ENCODE measurements at places on chromosomes 5 and 9.

DNA sequence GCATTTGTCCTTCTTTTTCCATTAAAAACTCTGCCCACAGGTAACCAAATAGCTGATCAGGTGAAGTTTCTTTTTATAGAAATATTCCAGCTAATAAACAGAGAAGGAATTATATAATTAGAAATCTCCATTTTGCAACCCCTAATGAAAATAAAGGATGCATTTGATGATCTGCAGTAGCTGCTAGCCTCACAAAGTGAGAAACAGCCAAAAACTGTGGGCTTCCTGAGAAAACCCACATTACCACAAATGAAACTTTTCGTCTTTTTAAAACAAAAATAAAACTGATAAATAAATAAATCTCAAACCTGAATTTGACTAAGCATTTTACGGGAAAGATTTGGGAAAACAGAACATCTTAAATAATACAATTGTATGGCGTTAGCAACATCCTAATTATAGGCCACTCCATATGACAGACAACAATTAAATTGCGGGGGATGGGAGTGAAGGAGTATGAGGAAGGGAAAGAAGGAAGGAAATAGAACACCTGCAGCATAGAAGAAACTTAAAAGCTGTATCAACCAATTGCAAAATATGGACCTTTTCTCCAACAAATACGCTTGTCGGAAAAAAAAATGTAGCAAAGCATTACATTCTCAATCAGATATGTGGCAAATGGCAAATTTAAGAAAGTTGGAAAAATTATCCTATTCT, 283.0 kb upstream of the ITGA1 start:
- no peak for DNase-seq

GRCh38 chr9:133534346-133535291, at the start of gene ADAMTSL2:
TSS of gene ADAMTSL2 (plus strand) at chr9:133534704. CDS start at chr9:133536713, 2,009 bp downstream.
- DNase-seq = no peak

GRCh38 chr5:5494489-5495402, 72.3 kb downstream of the ICE1 start:
- peak; percentile 77 for DNase-seq

GRCh38 chr9:20684875-20685696, 1.0 kb downstream of the FOCAD start:
- no peak for DNase-seq

DNA sequence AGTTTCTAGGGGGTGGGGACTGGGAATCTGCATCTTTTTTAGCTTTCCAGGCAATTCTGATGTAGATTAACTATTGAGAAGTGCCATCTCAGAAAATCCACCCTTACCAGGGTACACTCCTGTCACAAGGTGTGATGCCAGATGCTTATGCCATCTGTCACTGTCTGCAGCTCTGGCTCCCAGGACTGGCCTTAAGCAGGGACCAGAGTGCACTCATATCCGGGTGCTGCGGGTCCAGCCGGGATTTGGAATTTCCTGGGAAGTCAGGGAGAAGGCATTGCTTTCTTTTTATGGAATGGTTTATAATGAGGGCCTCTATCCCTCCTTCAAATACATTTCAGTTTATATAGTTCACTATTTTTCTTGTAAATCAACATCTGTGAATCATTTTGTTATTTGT, 92.6 kb downstream of the TMEM174 start:
- DNase-seq = no peak

DNA sequence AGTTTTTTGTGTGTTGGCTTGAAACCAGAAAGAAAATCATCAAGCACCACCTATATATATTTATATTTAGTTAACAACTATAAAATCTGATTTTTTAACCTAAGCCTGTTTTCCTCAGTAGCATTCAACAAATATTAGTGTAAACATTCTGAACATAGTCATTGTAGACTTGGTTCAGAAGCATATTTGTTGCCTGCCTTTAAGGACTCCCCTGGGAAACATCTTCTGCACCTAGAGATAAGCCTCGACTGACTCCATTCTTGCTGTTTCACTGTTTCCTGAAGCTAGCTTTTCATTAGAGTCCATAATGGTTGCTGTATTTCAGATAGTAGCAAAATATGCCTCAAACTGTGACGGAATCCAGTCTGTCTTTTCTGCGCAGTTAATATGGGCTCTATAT, 123.5 kb downstream of the TRIO start:
- DNase-seq = no peak

- peak; percentile 68 for DNase-seq
Measured at GRCh38 chr9:113340011-113340699, at the start of gene WDR31. TSS of gene WDR31 (minus strand) at chr9:113340275. CDS start at chr9:113332022, 8,253 bp downstream.

GRCh38 chr9:93945400-93946337, 9.5 kb downstream of the BARX1 start:
- DNase-seq = no peak

GRCh38 chr5:106974272-106974671, 696.5 kb downstream of the EFNA5 start:
- DNase-seq = no peak

DNA sequence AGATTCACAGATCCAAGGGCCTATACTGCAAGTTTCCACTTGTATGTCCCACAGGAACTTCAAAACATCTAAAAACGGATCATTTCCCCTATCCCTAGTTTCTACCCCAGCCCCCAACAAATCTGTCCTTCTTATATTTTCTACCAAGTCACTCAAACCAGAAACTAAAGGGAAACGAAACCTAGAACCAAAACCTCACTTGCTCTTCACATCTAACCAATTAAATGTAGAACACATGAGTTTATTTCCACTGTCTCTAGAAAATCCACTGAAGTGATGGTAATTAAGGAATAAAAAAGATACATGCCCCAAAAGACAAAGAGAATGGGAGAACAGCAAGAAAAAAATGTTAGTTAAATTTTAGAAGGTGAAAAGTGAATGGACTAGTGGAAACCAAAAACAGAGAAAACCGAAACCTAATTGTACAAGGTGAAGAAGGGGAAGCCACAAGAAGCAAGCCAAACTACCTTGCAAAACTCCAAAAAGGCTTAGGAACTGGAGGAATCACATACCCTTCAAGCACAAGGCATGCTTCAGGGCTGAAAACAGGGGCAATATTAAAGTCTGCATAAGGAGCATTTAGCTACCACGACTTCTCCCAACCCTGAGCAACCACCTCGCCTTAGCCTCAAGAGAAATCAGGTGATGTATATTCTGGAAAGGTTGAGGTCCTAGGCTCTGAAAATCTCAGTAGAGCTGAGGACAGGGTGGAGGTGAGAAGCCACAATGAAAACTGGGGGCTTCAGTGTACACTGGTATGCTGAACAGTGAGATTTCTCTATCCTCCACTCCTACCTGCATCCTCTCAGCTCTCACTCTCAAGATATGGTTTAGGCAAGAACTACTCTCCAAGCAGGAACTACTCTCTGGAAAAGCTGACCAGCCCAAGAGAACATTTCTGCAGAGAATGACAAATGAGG, 11.1 kb downstream of the SMU1 start:
- DNase-seq = no peak

DNA sequence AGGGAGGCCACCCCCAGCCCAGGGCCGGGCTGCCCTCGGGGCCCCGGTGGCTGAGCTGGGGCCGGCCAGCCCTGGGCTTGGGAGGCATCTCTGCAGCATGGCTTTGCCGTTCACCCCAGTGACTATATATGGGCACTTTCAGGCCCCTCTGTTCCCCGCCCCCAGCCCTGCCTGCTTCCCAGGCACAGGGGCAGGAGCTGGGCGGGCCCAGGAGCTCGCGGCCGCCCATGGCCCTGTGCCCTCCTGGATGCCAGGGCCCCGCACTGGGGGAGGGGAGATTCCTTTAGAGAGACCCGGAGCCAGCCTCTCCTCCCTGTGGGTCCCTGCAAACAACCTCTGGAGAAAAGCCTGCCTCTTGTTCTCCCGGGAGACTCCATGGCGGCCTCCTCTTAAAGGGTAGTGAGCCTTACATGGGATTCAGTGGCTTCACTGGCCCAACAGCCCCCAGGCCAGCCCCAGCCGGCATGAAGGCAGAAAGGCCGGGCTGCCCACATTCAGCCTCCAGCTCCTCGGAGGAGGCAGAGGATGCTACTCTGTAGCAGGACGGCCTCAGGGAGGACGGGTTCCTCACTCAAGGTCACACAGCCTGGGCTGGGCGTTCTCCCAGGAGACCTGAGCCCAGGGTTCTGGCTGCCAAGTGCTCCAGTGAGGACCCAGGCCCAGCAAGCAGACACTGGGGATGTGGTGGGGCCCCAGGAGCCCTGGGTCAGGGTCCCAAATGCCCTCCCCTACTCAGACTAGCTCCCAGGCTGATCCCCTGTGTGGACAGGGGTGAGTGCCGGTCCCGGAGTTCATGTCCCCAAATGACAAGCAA, 4.1 kb downstream of the NACC2 start:
- no peak for DNase-seq

DNA sequence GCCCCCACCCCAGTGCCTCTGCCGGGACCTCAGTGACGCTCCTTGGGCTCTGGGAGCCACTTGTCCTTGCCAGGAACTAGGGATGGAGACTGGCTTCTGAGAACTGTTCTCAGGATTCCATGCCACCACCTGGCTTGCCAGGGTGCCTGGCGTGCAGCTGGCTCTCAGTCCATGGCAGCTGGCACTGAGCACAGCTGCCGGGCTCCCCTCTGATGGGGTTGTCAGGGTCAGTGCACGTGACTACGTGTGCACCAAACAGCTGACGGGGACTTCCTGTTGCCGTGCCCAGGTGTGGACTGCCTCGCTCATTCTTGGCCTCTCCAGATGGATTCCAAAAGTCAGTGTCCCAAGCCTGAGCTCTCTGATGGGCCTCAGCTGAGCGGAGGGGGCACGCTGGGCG, 9.4 kb downstream of the KCNT1 start:
- no peak for DNase-seq

DNA sequence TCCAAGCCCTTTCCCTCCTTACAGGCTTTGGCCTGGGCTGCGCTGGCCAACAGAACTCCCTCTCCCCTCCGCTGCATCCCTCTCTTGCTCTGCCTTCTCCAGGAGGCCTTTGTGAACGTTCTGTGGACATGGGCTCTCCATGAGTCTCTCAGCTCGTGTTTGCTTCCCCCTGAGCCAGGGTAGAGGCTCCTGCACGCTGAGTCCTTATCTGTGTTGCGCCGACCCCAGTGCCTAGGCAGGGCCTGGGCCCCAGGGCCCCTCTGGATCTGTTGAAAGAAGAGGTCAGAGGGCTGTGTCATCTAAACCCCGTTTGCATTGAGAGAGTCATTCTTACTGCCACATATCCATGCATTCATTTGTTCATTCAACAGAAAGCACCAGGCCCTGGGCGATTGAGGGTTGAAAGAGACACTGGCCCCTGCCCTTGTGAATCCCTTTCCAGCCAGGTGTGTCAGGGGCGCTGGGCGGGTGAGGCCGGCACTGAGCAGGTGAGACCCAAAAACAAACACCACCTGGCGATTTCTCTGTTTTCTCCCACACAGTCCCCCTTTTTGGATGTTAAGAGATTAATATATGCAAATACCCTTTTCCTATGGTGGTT, 111.2 kb upstream of the IER5L start:
- DNase-seq = no peak

DNA sequence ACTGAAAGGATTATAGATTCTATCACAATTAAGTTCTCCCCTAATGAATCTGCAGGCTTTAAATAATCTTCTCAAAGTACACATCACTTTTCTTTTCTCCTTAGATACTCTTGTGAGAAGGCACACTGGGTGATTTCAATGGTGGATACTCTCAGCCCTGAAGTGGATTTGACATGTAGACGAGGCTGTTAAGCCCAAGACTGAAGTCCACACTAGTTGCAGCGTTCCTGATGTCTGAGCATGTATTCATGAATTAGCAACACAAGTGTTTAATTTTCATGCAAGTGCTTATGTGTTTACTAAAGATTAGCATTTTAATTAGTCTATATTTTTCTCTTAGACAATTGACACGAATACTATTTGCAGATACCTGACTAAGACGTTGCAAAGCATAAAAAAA, 218.9 kb downstream of the TMEM161B start:
- DNase-seq = no peak

GRCh38 chr9:69867081-69867814, 46.6 kb downstream of the CFAP95 start:
- no peak for DNase-seq

DNA sequence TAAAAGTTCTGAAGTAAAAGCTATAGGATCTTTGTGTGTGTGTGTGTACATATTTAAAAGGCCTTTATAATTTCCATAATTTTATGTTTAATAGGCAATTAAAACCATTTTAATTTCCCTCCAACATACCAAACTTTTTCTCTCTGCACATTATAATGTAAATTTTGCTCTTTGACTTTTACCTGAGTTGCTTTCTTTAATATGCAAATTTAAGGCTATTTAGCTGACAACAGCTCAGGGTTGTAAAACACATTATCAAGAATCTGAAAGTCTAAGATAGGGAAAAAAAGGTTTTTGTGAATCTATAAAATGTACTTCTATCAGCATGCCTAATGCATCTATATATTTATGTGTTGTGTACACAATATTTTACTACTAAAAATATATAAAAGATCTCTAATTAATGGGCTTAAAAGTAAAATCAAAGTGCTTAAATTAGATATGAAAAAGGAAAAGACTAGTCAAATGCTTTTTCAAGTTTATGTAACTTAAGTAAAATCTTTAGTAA, 239.6 kb upstream of the RAI14 start:
- DNase-seq = no peak

DNA sequence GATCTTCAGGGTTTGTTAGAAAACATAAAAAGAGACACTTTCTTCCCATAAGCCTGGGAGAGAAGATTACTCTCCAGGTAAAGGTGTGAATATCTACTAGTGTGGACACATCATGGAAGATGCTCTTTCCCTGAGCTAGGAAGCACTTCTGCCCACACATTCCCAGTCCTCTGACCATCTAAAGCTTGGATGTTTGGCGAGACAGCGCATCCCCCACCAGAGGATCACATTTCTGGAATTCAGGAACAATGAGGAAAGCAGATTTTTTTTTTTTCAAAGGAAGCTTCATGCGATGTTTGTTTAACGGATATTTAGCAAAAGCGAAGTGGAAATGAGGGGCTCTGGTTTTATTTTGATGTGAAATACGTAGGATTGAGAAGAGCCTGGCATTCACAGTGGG, 6.2 kb downstream of the SVEP1 start:
- DNase-seq = no peak

DNA sequence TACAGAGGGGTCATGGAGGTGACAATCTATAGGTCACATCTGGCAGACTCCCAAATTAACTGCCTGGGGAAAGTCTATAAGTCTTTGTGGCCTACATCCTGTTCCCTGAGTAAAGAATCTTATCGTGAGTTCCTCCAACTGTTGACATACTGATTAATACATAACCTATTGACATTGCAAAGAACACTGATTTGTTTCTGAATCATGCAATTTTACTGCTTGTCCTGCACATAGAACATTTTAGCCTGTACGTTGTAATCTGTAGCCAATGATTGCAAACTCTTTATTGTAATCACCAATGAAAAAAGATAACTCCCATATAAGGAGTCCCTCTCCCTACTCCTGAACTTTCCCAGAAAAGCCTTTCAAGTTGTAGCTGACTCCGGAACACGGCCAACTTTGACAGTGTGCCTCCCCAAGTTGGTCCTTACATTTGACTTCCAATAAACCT, 18.8 kb upstream of the OR2K2 start:
- DNase-seq = no peak

DNA sequence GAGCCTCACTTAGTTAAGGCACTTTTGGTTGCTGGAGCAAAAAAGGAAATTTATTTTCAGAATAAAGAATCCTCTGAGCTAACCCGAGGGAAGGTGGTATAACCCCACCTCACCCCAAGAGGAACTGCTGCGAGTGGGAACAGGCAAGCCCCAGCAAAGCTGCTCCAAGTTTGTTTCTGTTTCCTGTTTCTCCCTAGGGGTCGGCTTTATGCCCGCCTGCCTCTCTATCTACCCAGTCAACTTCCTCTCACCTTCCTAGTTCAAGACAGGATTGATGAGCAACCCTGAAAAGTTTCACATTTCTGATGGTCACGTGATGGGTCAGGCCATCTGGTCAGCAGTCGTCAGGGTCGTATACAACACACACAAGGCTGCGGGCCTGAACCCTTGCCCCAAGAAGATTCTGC, 31.1 kb downstream of the TRIO start:
- no peak for DNase-seq

GRCh38 chr5:125200866-125201373, 454.5 kb upstream of the ZNF608 start:
- no peak for DNase-seq

All from activated T-helper 1 cell treated with Interleukin-2 at 50 U/mL for 16 hours (primary cell).